ENCODE measurements at places on chromosomes 2 and 18. TPM values are rescaled to one million over a fixed set of nuclear protein-coding genes. Genes with fewer than 3 reads are reported as not detected.

The KCNIP3 gene
- 10.6 TPM for total RNA-seq

The GPR45 gene
- total RNA-seq, result 0.99 TPM

The C2orf80 gene
- 6.4 TPM for total RNA-seq

The LRATD1 gene
- total RNA-seq, result 29.4 TPM

The IL36RN gene
- total RNA-seq, result 0.11 TPM

The VSNL1 gene
- total RNA-seq, result 215 TPM

The GALR1 gene
- total RNA-seq, result 0.72 TPM

The DPYSL5 gene
- total RNA-seq, result 56.5 TPM

The TNFAIP6 gene
- total RNA-seq, result 2.9 TPM

The SOCS6 gene
- 30.7 TPM for total RNA-seq

The SERPINB5 gene
- total RNA-seq, result not detected

The ADAM23 gene
- total RNA-seq, result 52.1 TPM

DNA sequence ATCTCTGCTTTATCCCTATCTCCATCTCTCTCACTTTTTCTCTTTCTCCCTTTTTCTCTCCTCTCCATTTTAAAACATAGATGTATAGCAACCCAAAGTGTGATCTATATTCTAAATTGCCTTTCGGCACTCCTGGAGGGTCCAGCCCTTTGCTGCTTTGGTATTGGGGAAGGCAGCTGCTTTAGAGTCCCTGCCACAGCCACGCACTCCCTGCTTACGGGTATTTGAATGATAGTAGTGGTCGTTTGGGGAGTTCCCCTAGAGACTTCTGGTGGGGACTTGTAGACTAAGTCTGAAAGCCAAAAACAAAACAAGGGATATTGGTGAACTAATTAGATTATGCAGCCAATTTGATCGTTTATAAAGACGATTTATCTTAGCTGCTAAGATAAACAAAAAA is 11.9 kb downstream of the QPCT start:
- H3K4me1 ChIP-seq, result no peaks in the 10 kb centered on the region
- no peaks in the 10 kb centered on the region for H3K36me3 ChIP-seq
- H3K4me3 ChIP-seq, result no peak overlapping the region
- H3K27ac ChIP-seq, result no peak overlapping the region

DNA sequence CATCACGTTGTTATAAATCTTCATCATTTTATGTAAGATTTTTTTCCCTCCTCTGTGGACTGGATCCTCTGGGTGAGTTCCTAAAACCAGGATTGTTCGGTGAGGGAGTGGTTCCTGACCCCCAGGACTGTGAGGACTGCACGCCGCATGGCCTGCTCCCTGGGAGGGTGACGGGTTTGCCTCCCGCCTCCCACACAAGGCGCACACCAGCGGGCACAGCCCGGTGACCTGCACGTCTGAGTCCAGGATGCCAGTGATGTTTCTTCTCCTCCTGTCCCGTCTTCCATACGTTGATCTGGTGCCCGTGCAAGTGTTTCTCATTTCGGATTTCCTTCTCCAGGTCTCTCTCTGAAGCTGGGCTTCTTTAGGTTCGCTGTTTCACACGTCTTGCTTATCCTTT is 27.1 kb downstream of the CTDP1 start:
- no peak overlapping the region for H3K4me3 ChIP-seq
- no peaks in the 10 kb centered on the region for H3K4me1 ChIP-seq
- no peak overlapping the region for H3K27ac ChIP-seq
- peaks cover 51% of the 10 kb centered on the region for H3K36me3 ChIP-seq
- DNase-seq, result no peak
- H3K27me3 ChIP-seq, result no peaks in the 10 kb centered on the region

DNA sequence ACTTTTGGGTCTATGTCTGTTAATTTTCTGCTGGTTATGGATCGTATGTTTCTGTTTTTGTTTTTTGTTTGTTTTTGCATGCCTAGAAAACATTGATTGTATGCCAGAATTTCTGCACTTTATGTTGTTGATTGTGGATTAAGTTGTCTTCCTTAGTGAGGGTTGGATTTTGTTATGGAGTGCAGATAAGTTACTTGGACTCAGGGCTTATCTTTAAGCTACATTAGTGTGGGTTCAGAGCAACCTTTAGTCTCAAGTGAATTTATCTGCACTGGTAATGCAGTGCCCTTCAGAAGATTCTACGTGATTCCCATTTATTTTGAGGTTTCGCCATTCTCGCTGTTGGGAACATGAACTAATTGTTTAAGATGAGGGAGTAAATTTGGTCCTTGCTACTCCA is 32.9 kb downstream of the UBR3 start:
- no peaks in the 10 kb centered on the region for H3K4me1 ChIP-seq
- H3K36me3 ChIP-seq, result no peaks in the 10 kb centered on the region
- no peaks in the 10 kb centered on the region for H3K27me3 ChIP-seq
- H3K27ac ChIP-seq, result no peak overlapping the region
- no peak overlapping the region for H3K4me3 ChIP-seq

GRCh38 chr2:67717692-67718091 is 320.6 kb downstream of the ETAA1 start:
- no peak overlapping the region for H3K27ac ChIP-seq
- no peaks in the 10 kb centered on the region for H3K4me1 ChIP-seq
- no peak for DNase-seq
- H3K27me3 ChIP-seq, result no peaks in the 10 kb centered on the region

- no peak overlapping the region for H3K4me3 ChIP-seq
- peaks cover 17% of the 10 kb centered on the region for H3K36me3 ChIP-seq
- H3K27me3 ChIP-seq, result no peaks in the 10 kb centered on the region
- H3K4me1 ChIP-seq, result peaks cover 26% of the 10 kb centered on the region
Observed at GRCh38 chr2:27093430-27094352, 7.1 kb downstream of the KHK start.

GRCh38 chr2:158317642-158318041 is 138.9 kb downstream of the CCDC148 start:
- H3K36me3 ChIP-seq, result no peaks in the 10 kb centered on the region
- no peaks in the 10 kb centered on the region for H3K27me3 ChIP-seq
- H3K27ac ChIP-seq, result no peak overlapping the region
- no peak for DNase-seq
- no peaks in the 10 kb centered on the region for H3K4me1 ChIP-seq

- H3K27ac ChIP-seq, result no peak overlapping the region
- H3K4me3 ChIP-seq, result no peak overlapping the region
- no peak for DNase-seq
- H3K4me1 ChIP-seq, result no peaks in the 10 kb centered on the region
- H3K27me3 ChIP-seq, result no peaks in the 10 kb centered on the region
Observed at GRCh38 chr18:35939138-35939537, 33.3 kb upstream of the RMP24 start.

DNA sequence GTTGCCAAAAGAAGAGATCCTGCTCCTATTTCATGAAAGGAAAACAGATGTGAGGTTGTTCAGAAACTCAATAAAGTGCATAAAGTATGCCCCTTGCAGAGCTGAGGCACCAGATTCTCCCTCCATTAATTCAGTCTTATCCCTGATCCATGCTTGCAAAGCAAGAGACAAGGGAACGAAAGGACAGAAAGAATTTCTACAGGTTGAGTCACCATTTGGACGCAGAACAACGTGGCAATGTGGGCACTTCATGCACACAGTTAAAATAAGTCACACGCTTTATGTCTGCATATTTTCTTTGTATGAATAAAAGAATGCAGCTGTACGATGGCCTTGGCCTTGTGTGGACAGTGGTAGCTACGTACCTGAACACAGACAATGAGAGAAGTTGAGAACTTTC is 321.7 kb upstream of the REV1 start:
- H3K4me3 ChIP-seq, result no peak overlapping the region
- H3K27me3 ChIP-seq, result no peaks in the 10 kb centered on the region
- no peak overlapping the region for H3K27ac ChIP-seq
- H3K4me1 ChIP-seq, result peaks cover 4% of the 10 kb centered on the region
- no peak for DNase-seq
- no peaks in the 10 kb centered on the region for H3K36me3 ChIP-seq

GRCh38 chr2:151904807-151905206 is 76.6 kb upstream of the ARL5A start:
- H3K27me3 ChIP-seq, result no peaks in the 10 kb centered on the region
- no peak for DNase-seq
- H3K4me1 ChIP-seq, result peaks cover 4% of the 10 kb centered on the region
- H3K4me3 ChIP-seq, result no peak overlapping the region
- H3K36me3 ChIP-seq, result no peaks in the 10 kb centered on the region

- H3K27ac ChIP-seq, result no peak overlapping the region
- H3K4me1 ChIP-seq, result no peaks in the 10 kb centered on the region
- H3K27me3 ChIP-seq, result no peaks in the 10 kb centered on the region
- no peak overlapping the region for H3K4me3 ChIP-seq
- no peaks in the 10 kb centered on the region for H3K36me3 ChIP-seq
Observed at GRCh38 chr2:198077477-198077876, 273.1 kb downstream of the PLCL1 start.

GRCh38 chr2:88139203-88139702 is 11.4 kb upstream of the FABP1 start:
- H3K36me3 ChIP-seq, result no peaks in the 10 kb centered on the region
- no peaks in the 10 kb centered on the region for H3K27me3 ChIP-seq
- H3K4me1 ChIP-seq, result no peaks in the 10 kb centered on the region
- H3K4me3 ChIP-seq, result no peak overlapping the region
- H3K27ac ChIP-seq, result no peak overlapping the region

DNA sequence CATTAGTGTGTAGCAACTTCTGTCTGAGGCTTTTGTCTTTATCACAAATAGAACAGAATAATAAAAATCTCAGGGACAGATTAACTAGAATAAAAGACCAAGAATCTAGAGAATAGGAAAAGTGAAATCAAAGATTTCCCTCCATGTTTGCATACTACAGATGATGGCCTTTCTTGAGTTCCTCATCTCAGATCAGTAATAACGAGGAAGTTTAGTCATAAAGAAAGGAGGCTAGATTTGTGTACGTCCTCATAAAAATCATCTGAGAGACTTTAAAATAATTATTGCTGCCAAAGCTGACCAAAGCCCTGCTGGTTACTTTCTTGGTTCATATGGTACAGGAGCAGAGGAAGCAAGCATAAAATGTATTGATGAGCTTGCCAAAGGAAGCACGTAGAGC is 117.3 kb downstream of the MIB1 start:
- no peaks in the 10 kb centered on the region for H3K4me1 ChIP-seq
- peaks cover 21% of the 10 kb centered on the region for H3K36me3 ChIP-seq
- no peak overlapping the region for H3K4me3 ChIP-seq
- no peaks in the 10 kb centered on the region for H3K27me3 ChIP-seq
- no peak overlapping the region for H3K27ac ChIP-seq
- no peak for DNase-seq

DNA sequence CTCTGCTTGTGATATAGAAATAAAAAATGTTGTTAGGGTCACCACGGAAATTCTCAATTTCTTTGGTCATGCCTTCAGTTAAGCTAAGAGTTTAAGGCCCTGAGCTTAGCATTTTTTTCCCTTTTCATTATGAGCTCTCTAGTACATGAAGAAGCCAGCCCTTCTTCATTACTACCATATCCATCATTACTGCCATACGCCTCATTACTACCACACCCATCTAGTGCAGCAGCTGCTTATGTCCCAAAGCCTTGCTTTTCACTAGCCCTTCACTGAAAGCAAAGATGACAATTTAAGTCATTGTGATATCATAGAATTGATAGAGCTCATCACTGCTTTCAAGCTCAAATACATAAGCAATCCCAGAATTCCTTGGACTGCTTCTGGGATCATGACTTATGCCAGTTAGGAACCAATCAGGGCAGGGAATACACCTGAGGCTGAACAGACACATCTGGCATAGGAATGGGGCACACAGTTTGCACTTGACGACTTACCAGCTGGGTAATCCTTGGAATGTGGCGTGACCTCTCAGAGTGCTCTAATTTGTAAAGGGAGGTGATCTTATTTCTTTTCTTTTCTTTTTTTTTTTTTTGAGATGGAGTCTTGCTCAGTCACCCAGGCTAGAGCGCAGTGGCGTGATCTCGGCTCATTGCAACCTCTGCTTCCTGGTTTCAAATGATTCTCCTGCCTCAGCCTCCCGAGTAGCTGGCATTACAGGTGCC is 40.3 kb downstream of the SOWAHC start:
- peaks cover 3% of the 10 kb centered on the region for H3K4me1 ChIP-seq
- H3K36me3 ChIP-seq, result no peaks in the 10 kb centered on the region
- DNase-seq, result no peak

GRCh38 chr2:52327641-52328040 is 1295.7 kb upstream of the NRXN1 start:
- no peaks in the 10 kb centered on the region for H3K36me3 ChIP-seq
- H3K27me3 ChIP-seq, result no peaks in the 10 kb centered on the region
- DNase-seq, result no peak
- no peak overlapping the region for H3K27ac ChIP-seq

DNA sequence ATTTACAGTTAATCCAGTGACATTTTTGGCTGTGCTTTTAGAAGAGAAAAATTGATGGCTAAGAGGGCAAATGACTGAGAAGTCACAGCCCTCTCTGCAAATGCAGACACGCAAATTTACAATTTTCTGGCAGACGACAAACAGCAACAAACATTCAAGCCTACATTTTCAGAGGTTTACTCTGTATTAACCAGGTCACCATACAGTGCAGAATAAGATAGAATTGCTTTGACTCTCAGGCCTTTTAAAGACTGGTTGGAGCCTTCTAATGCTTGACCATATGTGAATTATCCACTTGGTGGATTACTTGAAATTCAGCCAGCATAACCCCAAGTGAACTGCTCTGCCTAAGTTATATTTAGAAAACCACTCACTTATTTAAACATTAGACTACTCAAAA is 280.9 kb upstream of the STON1 start:
- H3K36me3 ChIP-seq, result no peaks in the 10 kb centered on the region
- H3K4me1 ChIP-seq, result peaks cover 6% of the 10 kb centered on the region
- H3K27ac ChIP-seq, result no peak overlapping the region
- no peaks in the 10 kb centered on the region for H3K27me3 ChIP-seq
- no peak overlapping the region for H3K4me3 ChIP-seq

DNA sequence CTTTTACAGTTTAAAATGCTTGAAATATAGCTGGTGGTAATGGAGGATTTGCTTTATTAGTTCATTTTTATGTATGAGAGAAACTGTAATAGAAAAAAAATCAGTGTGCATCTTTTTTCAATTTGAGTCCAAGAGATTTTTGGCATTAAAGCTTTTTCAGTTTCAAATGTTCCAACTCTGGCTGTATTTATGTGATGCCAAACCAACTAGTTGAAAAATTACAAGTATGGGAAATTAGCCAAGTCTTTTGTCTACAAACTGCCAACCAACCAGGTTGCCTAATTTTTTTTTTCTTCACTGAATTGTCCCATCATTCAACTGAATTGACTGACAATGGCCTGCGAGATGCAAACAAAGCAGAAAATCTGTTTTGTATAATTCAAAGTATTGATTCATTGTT is 95.7 kb downstream of the ICOS start:
- no peak for DNase-seq
- no peaks in the 10 kb centered on the region for H3K27me3 ChIP-seq
- no peaks in the 10 kb centered on the region for H3K36me3 ChIP-seq
- no peak overlapping the region for H3K4me3 ChIP-seq
- no peak overlapping the region for H3K27ac ChIP-seq

GRCh38 chr18:573385-573784 is 6.8 kb upstream of the CETN1 start:
- peaks cover 4% of the 10 kb centered on the region for H3K4me1 ChIP-seq
- no peaks in the 10 kb centered on the region for H3K36me3 ChIP-seq
- no peak overlapping the region for H3K27ac ChIP-seq
- DNase-seq, result no peak
- H3K27me3 ChIP-seq, result no peaks in the 10 kb centered on the region

- no peaks in the 10 kb centered on the region for H3K36me3 ChIP-seq
- no peaks in the 10 kb centered on the region for H3K27me3 ChIP-seq
- no peaks in the 10 kb centered on the region for H3K4me1 ChIP-seq
- no peak for DNase-seq
Observed at GRCh38 chr18:37742436-37742835, 176.8 kb upstream of the CELF4 start.

GRCh38 chr18:21194871-21195771 is 46.9 kb upstream of the GREB1L start:
- no peaks in the 10 kb centered on the region for H3K36me3 ChIP-seq
- no peak overlapping the region for H3K27ac ChIP-seq
- no peaks in the 10 kb centered on the region for H3K27me3 ChIP-seq
- H3K4me1 ChIP-seq, result no peaks in the 10 kb centered on the region

- no peak overlapping the region for H3K4me3 ChIP-seq
- H3K4me1 ChIP-seq, result peaks cover 3% of the 10 kb centered on the region
- no peak overlapping the region for H3K27ac ChIP-seq
- H3K27me3 ChIP-seq, result no peaks in the 10 kb centered on the region
Observed at GRCh38 chr2:134320930-134321329, 67.1 kb downstream of the MGAT5 start.
